ENCODE measurements at places on chromosomes 2 and 18. TPM values are rescaled to one million over a fixed set of nuclear protein-coding genes. Genes with fewer than 3 reads are reported as not detected.

DNA sequence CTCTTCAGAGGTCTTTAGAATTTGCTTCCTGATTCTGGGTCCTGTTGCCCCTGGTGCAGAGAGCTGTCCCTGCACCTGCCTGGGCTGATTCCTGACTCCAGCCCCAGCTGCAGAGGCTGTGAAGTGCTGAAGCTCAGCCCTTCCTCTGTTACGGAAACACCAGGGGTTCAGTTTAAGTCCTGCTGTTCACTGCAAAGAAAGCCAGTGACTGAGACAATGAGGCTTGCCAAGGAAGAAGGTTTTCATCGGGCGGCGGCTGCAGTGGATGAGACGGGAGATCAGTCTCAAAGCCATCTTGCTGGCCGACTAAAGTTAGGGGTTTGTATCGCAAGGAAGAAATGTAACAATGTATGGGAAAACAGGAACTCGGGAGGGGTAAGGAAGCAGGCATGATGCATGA is 142.4 kb upstream of the ZNF236 start:
- DNase-seq, result no peak

GRCh38 chr2:114354199-114354598 is 88.2 kb upstream of the DPP10 start:
- no peak for DNase-seq

OSBPL1A gene
- 97.9 TPM for total RNA-seq

DNA sequence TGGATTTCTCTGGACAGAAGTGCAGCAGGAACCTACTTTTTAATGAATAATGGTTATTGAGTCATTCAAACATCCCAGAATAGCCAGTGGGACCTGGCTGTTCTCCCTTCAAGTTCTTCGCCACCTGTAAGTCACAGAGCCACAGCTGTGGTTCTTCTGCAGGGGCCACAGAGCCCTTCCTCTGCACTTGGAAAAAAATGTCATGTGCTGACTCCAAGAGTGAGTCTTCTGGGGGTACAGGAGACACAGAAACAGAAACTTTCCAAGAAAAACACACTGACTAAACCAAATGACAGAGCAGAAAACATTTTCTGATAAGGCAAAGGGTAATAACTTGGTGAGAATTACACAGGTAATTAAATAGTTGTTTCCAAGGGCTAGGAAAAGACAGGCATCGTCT is 68.7 kb upstream of the FN1 start:
- no peak for DNase-seq

DNA sequence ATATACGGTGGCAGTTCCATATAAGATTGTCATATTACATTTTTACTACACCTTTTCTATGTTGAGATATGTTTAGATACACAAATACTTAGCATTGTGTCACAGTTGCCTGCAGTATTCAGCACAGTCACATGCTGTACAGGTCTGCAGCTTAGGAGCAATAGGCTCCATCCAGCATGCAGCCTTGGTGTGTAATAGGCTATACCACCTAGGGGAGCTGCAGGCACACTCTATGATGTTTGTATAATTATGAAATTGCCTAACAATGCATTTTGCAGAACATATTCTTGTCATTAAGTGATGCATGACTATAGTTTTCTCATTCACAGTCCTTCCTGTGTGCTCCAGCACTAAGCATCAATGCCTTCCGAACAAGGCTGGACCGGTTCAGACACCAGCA is 133.4 kb downstream of the NDUFA10 start:
- DNase-seq, result no peak

DNA sequence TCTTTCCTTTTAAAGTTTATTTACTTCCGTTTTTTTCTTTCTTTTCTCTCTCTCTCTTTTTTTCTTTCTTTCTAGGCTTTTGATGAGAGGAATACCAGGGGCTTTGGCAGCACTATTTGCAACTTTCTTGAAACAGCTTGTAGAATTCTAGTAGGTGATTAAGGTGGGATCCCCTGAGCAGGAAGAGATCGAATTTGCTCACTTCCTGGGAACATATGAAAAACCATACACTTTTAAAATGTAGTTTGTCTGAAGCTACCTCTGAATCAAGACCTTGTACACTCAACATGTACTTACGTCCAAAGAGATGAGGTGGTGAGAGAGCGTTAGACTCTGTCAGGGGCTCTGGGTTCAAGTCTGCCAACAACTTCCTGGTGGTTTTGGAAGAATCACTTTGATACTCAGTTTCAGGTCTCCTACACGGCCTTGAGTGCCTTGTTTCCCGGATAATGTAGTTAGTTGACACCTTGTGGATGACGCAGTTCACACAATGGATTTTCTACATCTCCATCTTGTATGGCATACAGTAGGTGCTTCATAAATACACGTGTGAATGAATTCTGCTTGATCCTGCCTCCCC is 229.1 kb downstream of the MYCN start:
- peak; percentile 50 for DNase-seq

SPEG gene
- 219 TPM for total RNA-seq

FAM168B gene
- 155 TPM for total RNA-seq

TLX2 gene
- 0.84 TPM for total RNA-seq

FBXO36 gene
- total RNA-seq, result 2.5 TPM

EHD3 gene
- 4.3 TPM for total RNA-seq

HOXD11 gene
- total RNA-seq, result not detected

- no peak for DNase-seq
These were observed 86.7 kb downstream of the ATL2 start for GRCh38 chr2:38290332-38290731.

GRCh38 chr2:62029910-62030309 is 124.4 kb downstream of the COMMD1 start:
- no peak for DNase-seq

GRCh38 chr2:4715065-4715464 is 977.1 kb upstream of the SOX11 start:
- no peak for DNase-seq

- no peak for DNase-seq
These were observed 90.4 kb downstream of the NUP35 start for GRCh38 chr2:183214680-183215079.

DNA sequence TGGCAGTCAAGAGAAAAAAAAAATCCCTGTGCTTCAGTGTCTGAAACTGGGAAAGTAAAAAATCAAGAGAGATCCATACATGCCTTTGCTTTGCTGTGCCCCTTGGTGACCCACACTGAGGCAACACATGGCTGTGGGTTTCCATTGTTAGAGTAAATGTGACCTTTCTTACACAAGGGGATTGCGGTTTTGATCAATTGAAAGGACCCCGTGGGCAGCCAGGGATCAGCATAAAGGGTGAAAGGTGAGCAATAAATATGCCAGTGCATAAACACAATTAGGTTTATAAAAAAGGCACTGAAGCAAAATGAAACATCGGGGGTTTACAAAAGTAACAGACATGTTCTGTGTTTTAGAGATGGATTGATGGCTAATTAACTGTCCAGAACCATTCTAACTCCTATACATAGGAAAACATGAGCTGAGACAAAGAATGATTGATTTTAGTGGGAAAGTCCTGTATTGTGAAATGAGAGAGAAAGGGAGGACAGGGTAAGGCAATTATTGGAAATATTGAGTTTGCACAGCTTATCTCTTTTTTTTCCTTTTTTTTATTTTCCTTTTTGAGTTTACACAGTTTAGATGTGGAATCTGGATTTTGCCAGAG is 40.7 kb upstream of the BBS5 start:
- no peak for DNase-seq

DNA sequence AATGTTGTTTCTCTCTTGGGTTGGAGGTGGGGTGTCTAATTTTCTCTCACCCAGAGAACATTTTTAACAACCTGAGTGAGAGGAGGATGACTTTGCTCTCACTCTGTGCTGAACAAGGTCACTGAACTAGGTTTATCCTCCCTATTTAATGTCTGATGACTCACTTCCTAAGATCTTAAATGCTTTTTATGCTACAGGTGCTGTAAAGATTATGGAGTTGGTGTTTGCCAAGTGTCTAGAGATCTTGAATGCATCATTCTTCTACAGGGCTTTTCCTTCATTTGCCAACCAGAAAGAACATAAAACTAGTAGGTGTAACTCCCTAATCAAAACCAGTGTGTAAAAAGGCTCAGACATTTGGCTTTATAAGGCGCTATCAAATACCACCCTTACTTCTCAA is 350.5 kb upstream of the ETAA1 start:
- DNase-seq, result no peak

ST6GAL2 gene
- 3.6 TPM for total RNA-seq

LYG1 gene
- total RNA-seq, result 0.65 TPM

- DNase-seq, result no peak
These were observed 3.1 kb downstream of the SLC5A7 start for GRCh38 chr2:107989445-107989844.

DNA sequence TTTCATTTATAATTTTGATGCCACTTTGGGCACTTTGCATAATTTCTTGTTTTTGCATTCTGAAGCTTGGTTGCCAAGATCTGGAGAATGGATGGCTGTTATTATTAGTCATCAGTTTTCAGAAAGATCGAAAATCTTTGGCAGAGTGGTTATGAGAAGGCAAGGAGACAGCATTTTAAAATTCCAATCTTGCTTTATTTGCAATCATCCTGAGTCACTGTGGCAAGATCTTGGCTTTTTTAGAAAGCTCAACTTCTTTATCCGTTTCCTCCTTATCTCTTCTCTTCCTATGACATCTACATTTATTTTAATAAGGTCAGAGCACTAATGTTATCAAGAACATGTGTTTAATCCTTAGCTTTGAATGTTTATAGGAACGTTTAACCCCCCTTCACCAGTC is 31.1 kb upstream of the EIF2AK3 start:
- no peak for DNase-seq

DNA sequence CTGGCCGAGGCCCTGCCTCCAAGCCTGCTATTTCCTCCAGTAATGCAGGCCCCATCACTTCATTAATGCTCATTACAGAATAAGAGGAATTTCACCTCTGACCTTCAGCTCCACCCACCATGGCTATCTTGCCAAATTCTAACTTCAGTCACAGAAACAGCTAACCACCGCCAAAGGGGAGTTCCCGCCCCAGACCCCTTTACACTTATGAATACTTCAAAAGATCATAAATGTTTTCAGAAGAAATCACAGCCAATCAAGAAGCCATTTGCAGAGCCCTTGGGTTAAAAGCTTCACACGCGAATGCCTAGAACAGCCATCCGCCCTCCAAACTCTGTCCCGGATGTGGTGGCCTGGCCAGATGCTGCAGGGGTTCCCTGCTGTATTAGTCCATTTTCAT is 73.8 kb upstream of the TWIST2 start:
- peak; percentile 29 for DNase-seq

DNA sequence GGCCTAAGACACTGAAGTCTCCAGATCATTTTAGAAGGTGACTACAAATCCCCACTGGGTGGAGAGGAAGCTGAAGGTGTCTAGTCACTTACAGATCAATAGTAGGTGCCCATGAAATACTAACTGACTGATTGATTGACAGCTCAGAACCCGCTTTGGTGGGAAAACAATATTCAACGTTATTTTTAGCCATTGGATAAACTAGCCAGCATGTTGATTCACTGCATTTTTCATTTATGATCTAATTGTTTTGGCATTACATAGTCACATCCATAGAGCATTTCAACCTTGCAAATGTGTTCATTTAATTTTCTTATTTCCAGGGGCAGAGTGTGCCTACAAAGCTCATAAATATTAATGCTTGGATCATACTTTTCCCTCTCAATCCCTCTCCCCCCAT is 162.3 kb downstream of the MREG start:
- DNase-seq, result no peak

- no peak for DNase-seq
These were observed 96.3 kb downstream of the XRCC5 start for GRCh38 chr2:216205486-216205885.

DNA sequence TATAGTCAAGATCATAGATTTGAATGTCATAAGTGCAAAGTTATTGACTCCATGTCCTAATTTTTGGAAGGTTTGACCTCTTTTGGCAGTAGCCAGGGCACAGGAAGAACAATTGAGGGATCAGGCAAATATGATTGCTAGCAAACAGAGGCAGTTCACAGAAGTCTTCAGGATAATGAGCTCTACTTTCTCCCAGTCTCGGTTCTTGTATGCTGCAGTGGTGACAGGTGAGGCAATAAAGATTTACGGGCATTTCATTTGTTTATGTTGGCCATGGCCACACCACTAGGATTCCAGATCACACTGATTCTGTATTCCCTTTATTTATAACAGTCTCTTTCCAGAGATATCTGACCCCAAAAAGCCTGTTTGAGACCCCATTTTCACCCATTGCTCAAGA is 137.5 kb downstream of the UBR3 start:
- no peak for DNase-seq

GRCh38 chr2:134745023-134745422 is 26.2 kb upstream of the TMEM163 start:
- no peak for DNase-seq

MPP4 gene
- 0.23 TPM for total RNA-seq

DNA sequence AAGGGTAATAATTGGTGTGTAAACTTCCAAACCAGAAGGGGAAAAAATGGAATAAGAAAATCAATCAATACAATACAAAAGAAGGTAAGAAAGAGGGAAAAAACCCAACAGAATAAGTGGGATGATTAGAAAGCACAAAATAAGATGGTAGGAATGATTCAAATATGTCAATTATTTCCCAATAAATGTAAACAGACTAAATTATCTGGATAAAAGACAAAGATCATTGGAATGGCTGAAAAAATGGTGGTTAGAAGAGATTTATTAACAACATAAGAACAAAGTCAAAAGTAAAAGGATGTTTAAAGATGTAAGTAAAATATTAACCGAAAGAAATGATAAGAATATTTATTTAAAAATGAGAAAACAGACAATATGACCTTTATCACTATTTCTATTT is 103.5 kb upstream of the YWHAQ start:
- no peak for DNase-seq
